HFFc6 (cell line): ENCODE measurements at places on chromosomes 12 and 14. TPM values are rescaled to one million over a fixed set of nuclear protein-coding genes. Genes with fewer than 3 reads are reported as not detected.

DNA sequence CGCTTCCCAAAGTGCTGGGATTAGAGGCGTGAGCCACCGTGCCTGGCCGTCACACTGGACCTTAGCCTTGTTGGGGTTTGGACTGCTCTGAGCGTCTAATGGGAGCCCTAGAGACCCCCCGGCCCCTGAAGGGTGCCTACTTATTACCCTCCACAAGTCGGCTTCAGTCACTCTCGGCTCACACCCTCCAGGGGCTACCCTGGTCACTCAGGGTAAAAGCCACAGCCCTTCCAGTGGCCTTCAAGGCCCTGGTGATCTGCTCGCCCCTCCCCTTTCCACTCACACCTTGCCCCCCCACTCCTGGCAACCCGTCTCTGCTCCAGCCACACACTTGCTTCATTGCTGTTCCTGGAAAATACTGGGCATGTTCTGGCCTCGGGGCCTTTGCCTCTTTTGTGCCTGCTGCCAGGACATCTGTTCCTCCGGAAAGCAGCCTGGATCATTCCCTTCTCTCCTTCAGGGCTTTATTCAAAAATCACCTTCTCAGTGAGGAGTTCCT is 3.6 kb upstream of the MORN3 start:
- DNase-seq: no peak

GRCh38 chr14:56632195-56632594 is 52.6 kb downstream of the TMEM260 start:
- no peak for DNase-seq

- peak; percentile 22 for DNase-seq
Observed at GRCh38 chr12:76144245-76144549, 59.7 kb upstream of the NAP1L1 start.

- no peak for DNase-seq
Observed at GRCh38 chr12:123550700-123551099, 17.2 kb upstream of the RILPL1 start.

DNA sequence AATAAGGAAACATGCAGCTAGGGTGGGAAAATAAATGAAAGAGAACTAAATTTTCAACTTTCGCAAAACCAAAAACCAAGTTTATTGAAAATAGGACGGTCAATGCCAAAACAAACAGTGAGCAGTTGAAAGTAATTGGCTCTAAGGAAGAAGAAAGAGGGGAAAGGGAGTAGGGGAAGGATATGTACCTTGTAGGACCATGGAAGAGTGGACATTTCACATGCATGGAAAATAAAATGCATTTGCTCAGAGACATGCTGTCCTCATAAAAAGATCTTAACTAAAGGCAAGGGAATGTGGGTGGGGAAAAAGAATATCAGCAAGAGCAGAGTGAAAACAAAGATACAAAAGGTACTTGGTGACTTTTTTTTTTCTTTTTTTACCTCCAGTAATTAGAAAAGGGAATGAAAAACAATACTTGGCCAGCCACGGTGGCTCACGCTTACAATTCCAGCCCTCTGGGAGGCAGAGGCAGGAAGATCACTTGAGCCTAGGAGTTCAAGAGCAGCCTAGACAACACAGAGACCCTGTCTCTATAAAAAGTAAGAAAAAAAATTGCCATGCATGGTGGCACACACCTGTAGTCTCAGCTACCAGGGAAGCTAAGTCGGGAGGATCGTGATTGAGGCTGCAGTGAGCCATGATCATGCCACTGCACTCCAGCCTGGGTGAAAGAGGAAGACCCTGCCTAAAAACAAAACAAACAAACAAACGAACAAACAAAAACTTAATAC is 6.6 kb downstream of the TXNDC16 start:
- DNase-seq: no peak

DNA sequence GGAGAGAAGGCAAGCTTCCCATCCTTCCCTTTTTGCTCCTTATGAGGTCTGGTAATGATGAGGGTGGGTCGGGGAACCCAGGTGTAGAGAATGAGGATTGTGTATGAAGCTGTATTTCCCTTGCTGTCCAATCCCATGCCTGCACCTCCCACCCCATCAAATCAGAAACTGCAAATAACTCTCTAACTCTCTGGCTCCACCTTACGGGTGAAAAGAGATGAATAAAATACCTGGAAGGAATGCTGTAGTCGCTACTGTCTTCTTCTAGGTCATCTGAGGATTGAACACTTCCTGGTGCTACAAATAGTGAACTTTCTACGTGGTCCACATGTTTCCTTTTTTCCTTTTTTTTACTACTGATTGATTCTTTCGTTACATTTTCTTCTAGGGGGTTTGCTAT is 38.9 kb upstream of the DICER1 start:
- no peak for DNase-seq

TXNRD1 gene
- 619 and 851 TPM in 2 replicates for total RNA-seq

GALNT8 gene
- not detected in 3 replicates for total RNA-seq

PTPRQ gene
- 2.8 to 4.2 TPM (median 4.0 TPM) in 3 replicates for total RNA-seq
